Suprapubic skin (tissue), 4 donors: ENCODE measurements at places on chromosomes 6 and 20.

GRCh38 chr6:47733879-47734558 is 35.6 kb downstream of the ADGRF4 start:
- H3K36me3 ChIP-seq, result no peaks in the 10 kb centered on the region
- no peaks in the 10 kb centered on the region for H3K27me3 ChIP-seq
- DNase-seq, result no peak
- H3K27ac ChIP-seq, result no peak overlapping the region
- no peak overlapping the region for H3K4me3 ChIP-seq

DNA sequence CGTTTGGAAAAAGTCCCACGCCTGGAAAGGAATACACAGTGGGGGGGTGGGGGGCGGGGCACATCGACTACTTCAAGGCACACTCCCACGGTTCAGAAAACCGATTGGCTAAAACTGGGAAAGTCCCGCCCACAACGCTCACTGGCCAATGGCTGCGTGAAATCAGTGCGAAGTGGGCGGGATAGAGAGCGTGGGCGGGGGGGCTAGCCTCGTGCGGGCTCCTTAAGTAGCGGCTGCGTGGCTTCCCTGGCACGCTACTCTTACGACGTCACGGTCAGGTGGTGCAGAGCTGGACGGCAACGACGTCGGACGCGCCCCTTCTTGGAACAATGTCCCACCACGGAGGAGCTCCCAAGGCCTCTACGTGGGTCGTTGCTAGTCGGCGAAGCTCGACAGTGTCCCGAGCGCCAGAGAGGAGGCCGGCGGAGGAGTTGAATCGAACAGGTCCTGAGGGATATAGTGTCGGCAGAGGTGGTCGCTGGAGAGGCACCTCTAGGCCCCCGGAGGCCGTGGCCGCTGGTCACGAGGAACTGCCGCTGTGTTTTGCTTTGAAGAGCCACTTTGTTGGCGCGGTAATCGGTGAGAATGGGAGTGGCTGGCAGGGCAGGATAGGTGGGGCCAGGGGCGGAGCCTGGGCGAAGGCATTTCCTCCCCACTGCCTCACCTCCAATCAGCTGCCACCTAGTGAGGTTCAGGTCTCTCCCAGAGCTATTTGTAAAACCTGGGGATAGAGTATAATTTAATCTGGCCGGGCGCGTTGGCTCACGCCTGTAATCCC is at the start of gene DDX43:
Gene DDX43, plus strand, starts transcription at position 252 of the 778 bp plus-strand sequence. Its CDS starts 78 bp downstream, at position 330.
- no peaks in the 10 kb centered on the region for H3K4me1 ChIP-seq
- H3K27ac ChIP-seq, result peak within 1 kb of the TSS; percentile 67
- peak; percentile 66 for DNase-seq
- no peaks in the 10 kb centered on the region for H3K36me3 ChIP-seq
- peak within 1 kb of the TSS; percentile 31 for H3K4me3 ChIP-seq

GRCh38 chr20:21265261-21266190 is 37.6 kb upstream of the XRN2 start:
- no peaks in the 10 kb centered on the region for H3K4me1 ChIP-seq
- no peak overlapping the region for H3K27ac ChIP-seq
- H3K36me3 ChIP-seq, result no peaks in the 10 kb centered on the region
- no peak overlapping the region for H3K4me3 ChIP-seq
- no peaks in the 10 kb centered on the region for H3K27me3 ChIP-seq

DNA sequence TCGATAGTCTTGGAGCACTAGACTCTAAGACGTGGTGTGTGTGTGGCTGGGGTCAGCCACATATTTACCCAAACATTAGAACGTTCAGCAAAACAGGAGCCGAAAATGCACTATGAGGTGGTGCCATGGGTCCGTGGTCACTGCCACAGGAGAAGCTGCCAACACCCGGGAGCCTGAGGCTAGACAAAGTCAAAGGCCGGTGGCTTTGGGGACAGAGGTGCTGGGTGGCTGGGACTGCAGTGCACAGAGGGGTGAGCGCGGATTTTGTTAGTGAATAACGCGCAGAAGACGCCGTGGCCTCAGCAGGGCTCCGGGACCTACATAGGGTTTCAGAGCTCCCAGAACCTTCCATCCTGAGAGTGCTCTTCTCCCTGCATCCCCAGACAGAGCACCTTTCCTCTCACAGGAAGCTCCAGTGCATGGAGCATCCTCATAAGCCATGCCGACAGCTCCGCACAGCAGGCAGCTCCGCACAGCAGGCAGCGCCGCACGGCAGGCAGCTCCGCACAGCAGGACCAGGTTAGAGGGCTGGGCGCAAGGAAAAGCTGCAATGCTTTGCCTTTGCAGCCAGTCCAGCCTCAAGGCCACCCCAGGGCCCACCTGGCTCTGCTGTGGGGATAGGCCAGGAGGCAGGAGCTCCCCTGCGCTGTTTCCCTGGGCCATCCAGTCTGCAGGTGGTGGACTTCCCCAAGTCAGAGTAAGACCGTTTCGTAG is 304.1 kb downstream of the TAF4 start:
- no peaks in the 10 kb centered on the region for H3K4me1 ChIP-seq
- H3K4me3 ChIP-seq, result no peak overlapping the region
- peaks cover 32% of the 10 kb centered on the region for H3K27me3 ChIP-seq
- DNase-seq, result peak; percentile 54
- H3K36me3 ChIP-seq, result no peaks in the 10 kb centered on the region
- H3K27ac ChIP-seq, result no peak overlapping the region

- peaks cover 3% of the 10 kb centered on the region for H3K4me1 ChIP-seq
- H3K27me3 ChIP-seq, result no peaks in the 10 kb centered on the region
- DNase-seq, result no peak
- H3K4me3 ChIP-seq, result no peak overlapping the region
Measured at GRCh38 chr20:11810311-11811083, 107.2 kb upstream of the BTBD3 start.

GRCh38 chr6:33620856-33621710 is at the start of gene ITPR3:
Gene ITPR3, plus strand, starts transcription at chr6:33621322. Its CDS starts 281 bp downstream, at chr6:33621603.
- no peaks in the 10 kb centered on the region for H3K36me3 ChIP-seq
- DNase-seq, result no peak
- H3K27ac ChIP-seq, result peak within 1 kb of the TSS; percentile 96

DNA sequence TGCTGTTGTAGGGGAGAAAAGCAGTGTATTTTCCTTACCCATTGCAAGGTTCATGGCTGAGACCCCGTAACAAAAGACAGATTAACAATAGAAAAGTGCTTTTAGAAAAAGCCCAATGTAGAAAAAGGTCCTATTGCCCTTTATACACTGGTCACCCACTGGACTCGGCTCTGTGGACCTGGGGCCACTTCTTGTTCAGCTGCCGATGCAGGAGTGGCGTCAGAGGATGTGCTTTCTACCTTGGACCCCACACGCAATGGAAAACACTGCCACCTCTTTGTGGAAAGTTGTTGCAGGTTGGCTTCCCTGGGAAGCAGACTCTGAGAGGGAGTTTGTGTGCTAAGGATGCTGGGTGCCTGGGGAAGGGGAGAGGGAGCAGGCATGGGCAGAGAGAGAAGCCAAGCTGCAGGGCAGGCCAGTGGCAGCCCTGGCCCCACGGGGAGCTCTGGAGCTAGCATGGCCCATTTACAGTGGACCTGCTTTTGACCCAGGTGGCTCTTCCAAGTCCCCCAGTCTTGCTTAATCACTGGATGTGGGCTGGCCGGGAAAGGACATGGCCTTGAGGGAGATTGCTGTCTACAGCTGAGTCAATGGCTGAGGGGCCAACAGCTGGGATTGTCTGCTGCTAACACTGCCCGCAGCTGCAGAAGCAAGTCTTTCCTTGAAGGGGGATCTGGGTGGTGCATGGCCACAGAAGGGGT is 142.9 kb downstream of the CDC5L start:
- H3K4me1 ChIP-seq, result no peaks in the 10 kb centered on the region

DNA sequence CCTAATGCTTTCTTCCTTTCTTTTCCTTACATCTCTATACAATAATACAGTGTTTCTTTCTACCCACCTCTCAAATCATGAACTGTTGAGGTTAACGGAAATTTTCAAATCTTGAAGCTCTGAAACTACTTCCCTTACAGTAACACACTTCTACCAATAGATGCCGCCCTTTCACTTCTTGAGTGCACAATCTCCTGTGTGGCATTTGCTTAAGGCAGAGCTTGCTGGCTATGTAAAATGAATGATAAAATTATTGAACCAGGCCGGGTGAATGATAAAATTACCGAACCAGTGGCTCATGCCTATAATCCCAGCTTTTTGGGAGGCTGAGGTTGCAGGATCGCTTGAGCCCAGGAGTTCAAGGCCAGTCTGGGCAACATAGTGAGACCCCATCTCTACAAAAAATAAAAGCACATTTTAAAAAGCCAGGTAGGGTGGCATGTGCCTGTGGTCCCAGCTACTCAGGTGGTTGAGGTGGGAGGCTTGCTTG is 56.8 kb downstream of the KCNS1 start:
- no peak overlapping the region for H3K27ac ChIP-seq
- H3K27me3 ChIP-seq, result no peaks in the 10 kb centered on the region
- H3K36me3 ChIP-seq, result no peaks in the 10 kb centered on the region

DNA sequence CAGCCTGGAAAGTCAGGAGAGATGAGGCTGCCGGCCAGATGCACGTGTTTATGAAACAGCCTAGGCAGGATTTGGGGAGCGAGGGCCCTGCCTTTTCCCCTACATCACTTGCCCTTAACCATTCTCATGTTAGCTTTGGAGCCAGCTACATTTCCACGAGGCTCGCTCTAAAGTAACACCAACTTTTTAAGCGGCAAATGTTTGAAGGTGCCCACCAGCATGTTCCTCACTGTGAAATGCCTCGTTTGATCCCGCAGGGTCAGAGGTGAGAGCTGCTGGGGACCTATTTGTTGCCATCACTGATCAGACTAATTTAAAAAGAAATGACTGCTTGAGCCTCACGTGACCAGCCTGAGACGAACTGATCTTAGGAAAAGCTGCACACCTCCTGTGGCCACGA is 51.6 kb upstream of the DACT2 start:
- H3K27me3 ChIP-seq, result peaks cover 8% of the 10 kb centered on the region
- H3K36me3 ChIP-seq, result no peaks in the 10 kb centered on the region
- H3K27ac ChIP-seq, result no peak overlapping the region
- H3K4me3 ChIP-seq, result no peak overlapping the region
